Right atrium auricular region (tissue), 2 donors: ENCODE measurements at places on chromosomes 2 and 18. TPM values are rescaled to one million over a fixed set of nuclear protein-coding genes. Genes with fewer than 3 reads are reported as not detected.

DNA sequence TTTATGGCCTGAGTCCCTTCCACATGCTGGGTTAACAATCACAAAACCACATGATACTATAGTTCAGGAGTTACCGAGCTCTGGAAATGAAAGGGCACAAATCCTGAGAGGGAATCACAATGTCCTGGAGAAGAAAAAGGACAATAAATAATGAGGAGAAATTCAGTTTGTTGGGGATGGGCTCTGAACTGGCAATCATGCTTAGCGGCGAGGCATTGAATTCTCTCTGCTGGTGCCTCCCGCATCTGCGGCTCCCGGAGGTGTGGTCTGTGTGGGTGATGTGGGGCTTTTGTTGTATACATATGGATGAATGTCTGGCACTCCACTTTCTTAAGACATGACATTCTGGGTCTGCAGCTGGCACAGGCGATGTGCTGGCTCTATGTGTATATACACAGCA is 46.1 kb downstream of the NRP2 start:
- DNase-seq = no peak

DNA sequence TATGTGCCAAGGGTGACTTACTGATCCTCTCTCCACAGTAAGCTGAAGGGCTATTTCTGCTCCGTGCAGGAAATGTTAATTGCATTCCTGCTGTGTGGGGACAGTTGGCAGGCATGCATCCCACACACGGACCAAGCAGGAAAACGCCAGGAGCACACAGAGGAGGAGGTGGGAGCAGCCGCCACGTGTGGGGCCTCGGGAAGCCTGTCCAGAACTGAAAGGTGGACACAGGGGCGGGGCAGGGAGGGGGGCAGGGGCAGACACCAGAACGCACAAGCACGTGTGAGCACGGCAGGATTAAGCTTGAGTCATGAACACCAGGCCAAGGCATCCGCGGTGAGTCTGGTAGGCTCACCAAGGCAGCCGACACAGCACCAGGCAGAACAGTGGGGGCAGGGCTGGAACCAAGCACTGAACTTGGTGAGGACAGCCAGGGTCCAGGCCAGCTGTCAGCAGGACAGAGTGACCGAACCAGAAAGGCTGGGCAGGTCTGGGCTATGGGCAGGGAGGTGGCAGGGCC is 177.1 kb downstream of the EIPR1 start:
- DNase-seq = no peak

DNA sequence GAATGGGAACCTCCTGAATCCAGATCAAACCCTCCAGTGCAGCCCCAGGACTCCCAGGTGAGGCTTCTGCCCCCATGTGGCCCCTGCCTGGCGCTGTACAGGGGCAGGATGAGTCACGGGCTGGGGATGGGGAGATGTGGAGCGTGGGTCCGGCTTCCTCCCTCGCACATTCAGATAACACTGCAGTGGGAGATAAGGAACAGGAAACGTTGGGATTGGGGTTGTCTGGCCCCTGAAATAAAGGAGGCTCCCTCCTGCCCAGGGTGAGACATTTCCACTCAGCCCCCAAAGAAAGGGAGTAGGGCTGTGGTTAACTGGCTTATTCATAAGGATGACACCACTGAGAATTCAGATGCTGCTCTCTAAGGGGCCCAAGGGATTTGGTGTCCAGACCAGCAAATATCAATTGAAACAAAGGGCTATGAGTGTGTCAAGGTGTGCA is 30.7 kb downstream of the IGFBP5 start:
- DNase-seq = no peak

DNA sequence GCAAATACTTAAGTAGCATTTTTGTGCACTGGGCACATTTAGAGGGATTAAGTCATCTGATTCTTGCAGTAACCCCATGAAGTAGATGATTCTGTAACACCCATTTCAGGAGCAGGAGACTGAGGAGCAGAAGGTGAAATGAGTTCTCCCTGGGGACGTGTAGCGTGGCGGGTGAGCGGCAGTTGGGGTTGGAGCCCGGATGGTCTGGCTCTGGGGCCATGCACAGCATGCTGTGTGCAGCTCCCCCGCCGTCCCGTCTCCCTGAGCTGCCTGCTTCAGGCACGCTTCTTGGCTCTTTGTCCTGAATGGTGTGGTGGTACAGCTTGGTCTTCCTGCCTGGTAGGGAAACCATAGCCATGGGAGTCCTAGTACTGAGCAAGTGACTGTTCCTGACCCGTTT is 32.4 kb downstream of the INPP4A start:
- DNase-seq = no peak

DNA sequence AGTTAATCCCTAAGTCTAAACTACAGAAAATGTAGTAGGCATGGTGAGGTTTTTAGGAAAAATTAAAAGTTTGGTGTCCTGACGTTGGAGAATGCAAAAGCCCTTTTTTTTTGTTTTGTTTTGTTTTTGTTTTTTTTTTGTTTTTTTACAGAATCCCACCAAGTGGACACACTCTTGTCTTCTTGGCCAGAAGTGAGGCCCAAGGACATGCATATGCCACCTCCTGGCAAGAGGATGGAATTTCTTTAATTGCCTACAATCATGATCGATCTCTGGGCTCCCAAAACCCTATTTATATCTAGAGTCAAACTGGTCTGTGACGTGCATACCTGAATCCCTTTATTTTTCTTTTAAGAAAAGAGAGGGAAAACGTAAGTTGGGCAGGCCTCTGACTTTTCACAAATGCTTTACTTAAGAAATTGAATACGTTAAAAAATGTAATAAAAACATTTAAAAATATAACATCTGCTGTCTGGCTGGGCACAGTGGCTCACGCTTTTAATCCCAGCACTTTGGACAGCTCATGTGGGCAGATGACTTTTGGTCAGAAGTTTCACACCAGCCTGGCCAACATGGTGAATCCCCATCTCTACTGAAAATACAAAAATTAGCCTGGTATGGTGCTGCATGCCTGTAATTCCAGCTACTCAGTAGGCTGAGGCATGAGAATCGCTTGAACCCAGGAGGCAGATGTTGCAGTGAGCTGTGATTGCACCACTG is 502.7 kb downstream of the CBLN2 start:
- no peak for DNase-seq

DNA sequence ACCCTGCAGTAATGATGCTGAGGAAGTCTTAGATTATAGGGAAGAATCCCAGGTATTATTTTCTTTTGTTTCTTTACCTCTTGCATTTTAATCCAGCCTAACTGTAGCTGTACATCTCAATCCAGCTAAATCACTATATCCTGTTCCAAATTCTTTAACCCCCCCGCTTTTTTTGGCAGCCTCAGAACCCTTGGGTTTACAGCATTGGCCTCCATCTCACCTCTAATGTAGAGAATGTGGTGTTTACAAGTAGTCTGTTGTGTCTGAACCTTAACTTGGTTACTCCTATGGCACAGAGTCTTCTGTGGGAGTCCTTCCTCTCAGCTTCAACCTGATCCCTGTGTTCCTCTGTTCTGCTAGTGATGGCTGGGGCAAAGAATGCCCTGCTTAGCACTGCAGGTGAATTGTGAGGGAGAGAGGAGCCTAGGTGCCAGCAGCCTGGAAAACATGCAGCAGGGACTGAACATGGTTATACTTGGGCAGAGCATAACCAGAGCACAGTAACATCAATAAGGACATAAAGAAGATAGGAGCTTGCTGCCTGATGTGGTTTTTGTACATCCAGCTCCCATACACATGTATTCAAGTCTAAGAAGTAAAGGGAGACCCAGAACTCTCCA is 130.2 kb downstream of the FAM124B start:
- DNase-seq = no peak

- DNase-seq = no peak
Observed at GRCh38 chr2:101346909-101347308, 38.4 kb upstream of the RNF149 start.

GRCh38 chr2:55364189-55365055 is 55.2 kb downstream of the CCDC88A start:
- DNase-seq = peak; percentile 75

GRCh38 chr2:41735476-41735875 is 312.3 kb upstream of the PKDCC start:
- DNase-seq = no peak

DNA sequence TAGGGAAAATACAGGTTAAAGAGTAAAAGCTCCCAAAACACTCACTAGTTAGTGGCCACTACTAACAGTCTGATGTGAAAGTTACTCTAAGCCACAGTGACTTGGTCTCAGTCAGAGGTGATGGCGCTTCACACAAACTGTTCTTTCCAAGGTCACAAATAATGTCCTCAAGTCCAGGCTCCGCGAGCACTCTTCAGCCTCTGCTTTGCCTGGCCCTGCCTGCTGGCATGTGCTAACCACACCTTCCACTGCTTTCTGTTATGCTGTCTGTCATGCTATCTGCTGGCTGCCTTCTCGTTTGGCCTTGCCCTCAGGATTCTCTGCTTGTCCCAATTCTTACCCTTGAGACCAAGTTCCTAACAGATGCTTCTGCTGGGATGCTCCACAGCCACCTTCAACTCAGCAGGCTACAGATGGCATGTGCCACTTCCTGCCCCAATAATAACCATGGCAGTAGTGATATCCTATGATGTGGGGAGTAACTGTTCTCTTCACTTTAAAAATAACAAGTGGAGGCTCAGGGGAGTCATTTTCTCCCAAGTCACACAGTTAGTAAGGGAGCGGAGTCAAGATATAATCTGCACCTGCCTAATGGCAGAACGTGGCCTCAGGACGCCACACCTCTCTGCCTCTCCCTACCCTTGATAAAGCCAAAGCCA is 75.7 kb downstream of the ZAP70 start:
- DNase-seq = no peak

GRCh38 chr18:50507120-50507590 is 52.7 kb upstream of the MAPK4 start:
- DNase-seq = no peak

GRCh38 chr18:40413160-40413559 is 1541.9 kb upstream of the PIK3C3 start:
- no peak for DNase-seq

DNA sequence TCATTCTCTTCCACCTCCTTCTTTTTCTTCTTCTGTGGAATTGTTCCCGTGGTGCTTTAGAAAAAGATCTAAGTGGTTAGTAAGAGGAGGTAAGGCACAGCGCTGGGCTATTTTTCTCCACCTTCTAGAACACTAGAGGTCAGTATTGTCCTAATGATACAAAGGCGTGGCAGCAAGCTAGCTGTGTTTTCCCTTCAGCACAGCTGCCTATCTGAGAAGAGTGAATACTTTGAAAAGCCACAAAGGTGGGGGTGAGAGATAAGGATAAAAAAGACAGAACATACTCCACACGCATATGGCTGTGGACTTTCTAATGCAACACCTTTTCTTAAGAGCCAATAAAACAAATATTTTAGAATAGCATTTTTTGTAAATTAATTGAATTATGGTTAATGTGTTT is 2.1 kb downstream of the CNTNAP5 start:
- no peak for DNase-seq

DNA sequence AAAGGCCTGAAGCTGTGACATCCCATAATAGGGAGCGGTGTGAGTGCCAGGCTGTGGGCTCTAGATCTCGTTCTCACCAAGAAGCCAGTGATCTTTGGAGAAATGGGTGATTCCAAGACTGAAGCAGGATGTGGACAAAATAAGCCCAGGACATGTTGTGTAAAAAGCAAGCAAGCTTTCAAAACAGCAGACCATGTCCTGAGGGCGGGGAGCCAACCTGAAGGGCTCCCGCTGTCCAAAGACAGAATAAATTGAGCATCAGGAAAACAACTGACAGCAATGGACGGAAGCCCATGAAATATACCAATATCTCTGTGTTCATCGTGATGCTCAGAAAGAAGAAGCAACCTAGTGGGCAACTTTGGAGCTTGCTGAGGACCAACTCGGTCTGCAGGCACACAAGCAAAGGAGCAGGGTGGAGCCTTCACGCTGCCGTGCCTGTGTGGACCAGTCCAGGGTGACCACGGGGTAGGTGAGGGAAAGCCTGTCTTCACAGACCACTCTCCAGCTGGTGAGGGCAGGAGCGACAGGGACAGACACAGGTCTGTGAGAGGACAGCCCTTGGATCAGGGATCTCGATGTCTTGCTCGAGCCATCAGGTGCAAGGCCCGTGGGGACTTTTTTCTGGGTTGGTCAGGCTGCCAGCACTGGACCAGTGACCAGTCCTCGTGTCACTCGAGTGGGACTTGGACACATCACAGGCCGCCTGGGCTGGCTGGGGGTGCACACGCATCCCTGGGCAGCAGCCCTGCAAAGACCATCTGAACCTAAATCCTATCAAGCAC is 21.5 kb downstream of the MTERF4 start:
- DNase-seq = no peak

- DNase-seq = no peak
Observed at GRCh38 chr2:121591199-121591598, 58.1 kb downstream of the CLASP1 start.

GRCh38 chr18:11548916-11549551 is 60.4 kb upstream of the SLC35G4 start:
- DNase-seq = no peak

The EPB41L5 gene
- total RNA-seq = 7.9 TPM

The CNRIP1 gene
- 24.9 TPM for total RNA-seq

The EMX1 gene
- total RNA-seq = not detected

The EVA1A gene
- total RNA-seq = 0.47 TPM

The IL37 gene
- total RNA-seq = not detected
